Astrocyte (in vitro differentiated cells and primary cell): ENCODE measurements at places on chromosomes 6 and 20. TPM values are rescaled to one million over a fixed set of nuclear protein-coding genes. Genes with fewer than 3 reads are reported as not detected.

Gene FAM217A
- total RNA-seq = not detected in 2 replicates

Gene CCDC28A
- 9.3 and 9.5 TPM in 2 replicates for total RNA-seq

Gene ACOT13
- 33.3 and 35.9 TPM in 2 replicates for total RNA-seq

Gene PABPC1L
- total RNA-seq = 48.7 and 50.2 TPM in 2 replicates

Gene TFAP2C
- 0.94 and 2.2 TPM in 2 replicates for total RNA-seq

Gene NMBR
- total RNA-seq = not detected in 2 replicates

Gene GJA10
- not detected in 2 replicates for total RNA-seq

Gene WFDC5
- not detected in 2 replicates for total RNA-seq

Gene HM13
- 399 and 435 TPM in 2 replicates for total RNA-seq

Gene UFL1
- 19.5 and 21.6 TPM in 2 replicates for total RNA-seq

Gene NKX2-2
- total RNA-seq = not detected in 2 replicates

Gene PCK1
- not detected in 2 replicates for total RNA-seq

Gene SMOC2
- 0.93 and 1.8 TPM in 2 replicates for total RNA-seq

Gene FOXQ1
- 0.24 and 0.39 TPM in 2 replicates for total RNA-seq

Gene NEURL2
- 6.7 and 6.9 TPM in 2 replicates for total RNA-seq

Gene MMP24
- 13.7 and 15.6 TPM in 2 replicates for total RNA-seq

Gene HCRTR2
- 0.23 and 0.36 TPM in 2 replicates for total RNA-seq
